ENCODE measurements at places on chromosomes 1 and 21.

GRCh38 chr1:2135941-2136340 is 58.6 kb downstream of the FAAP20 start:
- DNase-seq = no peak

GRCh38 chr1:6948861-6949260 is 163.6 kb downstream of the CAMTA1 start:
- no peak for DNase-seq

- no peak for DNase-seq
Observed at GRCh38 chr1:97636941-97637340, 283.9 kb downstream of the DPYD start.

DNA sequence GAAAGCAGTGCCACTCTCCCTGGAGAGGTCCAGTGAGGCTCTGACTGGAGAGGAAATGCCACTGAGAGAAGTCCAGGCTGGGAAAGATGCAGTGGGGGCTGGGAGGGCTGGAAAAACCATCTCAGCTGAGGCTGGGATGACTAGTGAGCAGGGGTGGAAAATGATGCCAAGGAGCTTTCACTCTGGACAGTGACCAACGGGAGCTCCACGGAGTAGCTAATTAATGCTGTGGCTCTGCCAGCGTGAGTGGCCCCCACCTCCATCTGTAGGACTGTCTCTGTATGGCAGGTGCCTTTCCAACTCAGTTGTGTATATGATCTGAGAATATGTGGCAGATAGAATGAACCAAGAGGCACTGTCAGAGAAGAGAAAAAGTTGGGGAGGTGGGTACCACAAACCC is 86.7 kb downstream of the DDX20 start:
- DNase-seq = no peak

- DNase-seq = no peak
Observed at GRCh38 chr1:174519844-174520243, 72.1 kb downstream of the GPR52 start.

GRCh38 chr1:160623227-160623633 is 23.6 kb downstream of the SLAMF1 start:
- no peak for DNase-seq

GRCh38 chr1:28886731-28887418 is 27.5 kb upstream of the EPB41 start:
- peak; percentile 60 for DNase-seq

- no peak for DNase-seq
Observed at GRCh38 chr1:38018864-38019343, 6.4 kb downstream of the UTP11 start.

DNA sequence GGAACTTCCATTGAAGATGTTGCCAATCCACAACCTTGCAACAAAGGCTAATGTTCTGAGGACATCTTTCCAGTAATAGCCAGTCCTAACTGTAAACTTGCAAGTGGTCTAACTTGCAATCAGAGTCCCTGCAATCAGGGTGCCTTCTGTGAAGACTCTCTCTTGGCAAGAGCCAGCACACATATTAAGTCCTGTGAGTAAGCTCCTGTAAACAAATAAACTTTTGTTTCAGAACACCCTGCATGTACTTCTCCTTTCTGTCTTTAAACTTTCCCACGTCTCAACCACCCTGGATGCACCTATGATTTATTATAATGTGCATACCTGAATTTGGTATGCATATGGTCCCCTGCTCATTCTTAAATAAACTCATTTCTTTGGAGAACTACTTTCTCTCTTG is 9.1 kb downstream of the GBP7 start:
- peak; percentile 21 for DNase-seq

DNA sequence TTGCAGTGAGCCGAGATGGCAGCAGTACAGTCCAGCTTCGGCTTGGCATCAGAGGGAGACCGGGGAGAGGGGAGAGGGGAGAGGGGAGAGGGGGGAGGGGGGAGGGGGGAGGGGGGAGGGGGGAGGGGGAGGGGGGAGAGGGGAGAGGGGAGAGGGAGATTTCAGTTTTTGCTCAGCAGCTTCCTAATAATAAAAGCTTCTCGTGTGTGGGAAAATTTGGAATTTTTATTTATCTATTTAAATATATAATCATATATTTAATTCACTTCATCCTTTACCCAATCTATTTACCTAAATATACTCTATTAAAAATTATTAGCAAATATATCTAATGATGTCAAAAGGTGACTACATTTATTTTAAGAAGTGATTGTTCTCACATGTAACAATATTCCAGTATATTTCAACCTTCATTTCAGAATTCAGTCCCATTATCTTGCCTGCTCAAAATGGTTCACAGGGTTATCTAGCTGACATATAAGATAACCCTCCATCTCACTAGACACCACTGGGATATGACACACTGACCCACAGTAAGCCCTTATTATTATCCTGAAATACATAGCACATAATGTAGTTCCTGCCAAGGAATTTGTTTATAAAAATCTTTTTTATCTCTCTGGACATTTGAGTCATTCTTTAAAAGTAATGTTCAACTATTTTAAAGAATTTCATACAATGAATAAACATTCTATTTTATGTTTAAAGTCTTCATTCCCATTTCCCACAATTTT is 105.9 kb downstream of the GPATCH2 start:
- DNase-seq = no peak

DNA sequence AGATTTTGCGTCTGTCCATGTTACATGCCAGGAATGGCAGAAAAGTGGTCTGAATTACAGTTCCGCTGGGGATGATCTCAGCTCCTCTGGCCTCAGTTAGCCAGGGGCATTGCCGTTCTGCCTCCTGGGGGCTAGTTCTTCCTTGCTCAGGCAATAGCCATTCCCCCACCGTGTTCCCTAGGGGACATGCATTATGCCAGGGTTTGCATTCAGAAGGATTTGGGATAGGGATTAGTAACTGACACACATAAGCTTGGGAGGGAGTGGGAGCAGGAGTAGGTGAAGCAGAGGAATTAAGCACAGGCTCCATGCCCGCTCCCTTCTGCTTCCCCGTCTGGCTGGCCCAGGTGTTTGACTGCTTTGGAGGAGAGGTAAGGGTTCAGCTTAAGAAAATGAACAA is 12.7 kb downstream of the LRRC71 start:
- DNase-seq = no peak

- peak; percentile 66 for DNase-seq
Observed at GRCh38 chr1:935751-936231, 12.1 kb downstream of the SAMD11 start.

DNA sequence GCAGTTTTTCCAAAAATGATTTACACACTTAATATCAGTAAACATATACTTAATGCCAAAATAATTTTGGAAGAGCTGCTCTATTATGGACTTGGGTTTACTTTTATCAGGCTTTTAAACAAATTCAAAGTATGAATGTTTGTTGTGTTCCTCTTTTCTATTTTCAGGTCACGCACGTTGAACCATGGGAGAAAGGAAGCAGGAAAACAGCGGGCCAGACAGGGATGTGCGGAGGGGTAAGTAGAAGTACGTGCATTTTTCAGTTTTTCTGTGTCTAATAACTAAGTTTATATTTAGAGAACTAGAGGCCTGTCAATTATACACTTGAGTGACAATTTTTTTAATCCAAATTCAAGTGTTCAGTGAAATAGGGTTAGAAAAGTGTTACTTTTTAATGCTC is 3.4 kb downstream of the PRPF38B start:
- DNase-seq = no peak

- peak; percentile 63 for DNase-seq
Observed at GRCh38 chr1:155646307-155646706, 36.3 kb downstream of the MSTO1 start.

GRCh38 chr1:84379138-84379916 is 19.0 kb upstream of the DNASE2B start:
- DNase-seq = no peak

Measured in DMS79 treated with DMSO at 0.1 percent for 48 hours (cell line).